ENCODE measurements at places on chromosomes 16 and 17. TPM values are rescaled to one million over a fixed set of nuclear protein-coding genes. Genes with fewer than 3 reads are reported as not detected.

TNS4 gene
- total RNA-seq, result not detected

GSG1L gene
- total RNA-seq, result not detected

PMP22 gene
- total RNA-seq, result 15.6 TPM

ITGAD gene
- not detected for total RNA-seq

NFATC2IP gene
- total RNA-seq, result 63.9 TPM

PSMC5 gene
- 170 TPM for total RNA-seq

KRT37 gene
- total RNA-seq, result not detected

TVP23A gene
- total RNA-seq, result 6.9 TPM

PYDC1 gene
- total RNA-seq, result not detected

GRCh38 chr17:46742565-46743270 lies 75.8 kb downstream of the WNT3 start:
- H3K27me3 ChIP-seq, result no peaks in the 10 kb centered on the region
- DNase-seq, result no peak
- no peak overlapping the region for H3K27ac ChIP-seq
- H3K4me1 ChIP-seq, result peaks cover 10% of the 10 kb centered on the region
- H3K4me3 ChIP-seq, result no peak overlapping the region

- no peak for DNase-seq
- H3K36me3 ChIP-seq, result no peaks in the 10 kb centered on the region
- H3K27ac ChIP-seq, result no peak overlapping the region
- H3K4me3 ChIP-seq, result no peak overlapping the region
- H3K27me3 ChIP-seq, result no peaks in the 10 kb centered on the region
These were observed 14.1 kb upstream of the G6PC1 start for GRCh38 chr17:42886283-42887176.

DNA sequence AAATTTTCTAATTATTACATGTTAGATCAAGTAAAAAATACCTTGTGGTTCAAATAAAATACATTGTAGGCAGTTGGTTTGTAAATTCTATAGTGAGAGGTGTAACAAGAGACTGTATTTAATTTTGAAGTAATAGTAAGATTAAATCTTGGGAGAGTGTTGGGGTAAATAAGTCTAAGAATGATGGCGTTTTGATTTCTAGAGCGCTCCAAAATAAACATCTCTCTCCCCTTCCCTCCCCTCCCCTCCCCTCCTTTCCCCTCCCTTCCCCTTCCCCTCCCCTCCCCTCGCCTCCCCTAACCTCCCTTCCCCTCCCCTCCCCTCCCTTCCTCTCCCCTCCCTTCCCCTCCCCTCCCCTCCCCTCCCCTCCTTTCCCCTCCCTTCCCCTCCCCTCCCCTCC lies 200.6 kb upstream of the EEF2KMT start:
- no peaks in the 10 kb centered on the region for H3K4me1 ChIP-seq
- no peak for DNase-seq
- no peak overlapping the region for H3K27ac ChIP-seq
- no peak overlapping the region for H3K4me3 ChIP-seq
- H3K36me3 ChIP-seq, result no peaks in the 10 kb centered on the region

DNA sequence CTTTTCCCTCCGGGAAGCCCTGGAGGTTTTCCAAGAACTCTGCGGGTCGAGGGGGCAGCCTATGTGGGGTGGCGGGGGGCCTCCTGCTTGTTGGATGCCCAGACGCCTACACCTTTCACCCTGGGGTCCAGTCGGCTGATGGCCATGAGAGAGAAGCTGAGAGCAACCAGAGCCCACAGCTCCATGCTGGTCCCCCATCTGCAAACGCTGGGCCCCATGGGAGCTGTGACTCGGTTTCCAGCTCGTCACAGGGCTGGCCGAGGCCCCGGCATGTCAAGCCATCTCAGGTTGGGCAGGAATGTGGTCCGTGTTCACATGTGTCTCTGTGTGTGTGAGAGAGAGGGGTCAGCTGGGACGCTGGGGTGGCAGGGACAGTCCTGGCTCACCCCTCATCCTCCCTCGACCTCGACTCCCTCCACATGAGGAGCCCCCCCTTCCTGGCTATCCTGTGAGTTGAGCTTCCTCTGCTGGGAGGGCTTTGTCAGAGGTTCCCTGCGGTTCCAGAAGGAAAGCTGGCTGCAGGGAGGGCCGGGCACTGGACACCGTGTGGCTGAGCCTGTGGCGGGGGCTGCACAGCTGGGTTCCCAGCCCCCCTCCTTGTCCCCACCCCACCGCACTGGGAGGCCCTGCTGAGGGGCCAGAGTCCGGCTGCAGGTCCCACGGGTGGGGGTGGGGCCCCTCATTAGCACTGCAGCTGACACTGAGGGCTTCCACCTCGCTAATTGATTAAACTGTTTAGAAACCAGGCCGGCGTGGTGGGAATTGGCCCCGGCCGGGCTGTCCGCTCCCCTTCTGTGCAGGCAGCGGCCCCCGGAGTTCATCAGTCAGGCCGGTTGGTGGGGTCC lies 19.1 kb downstream of the METRNL start:
- no peak for DNase-seq
- peaks cover 6% of the 10 kb centered on the region for H3K4me1 ChIP-seq
- H3K27ac ChIP-seq, result no peak overlapping the region
- no peak overlapping the region for H3K4me3 ChIP-seq
- H3K27me3 ChIP-seq, result no peaks in the 10 kb centered on the region

- no peak overlapping the region for H3K4me3 ChIP-seq
- no peak overlapping the region for H3K27ac ChIP-seq
- no peaks in the 10 kb centered on the region for H3K36me3 ChIP-seq
- H3K27me3 ChIP-seq, result no peaks in the 10 kb centered on the region
These were observed 39.8 kb upstream of the DNAH17 start for GRCh38 chr17:78616946-78617345.

GRCh38 chr16:85754413-85754812 lies 3.5 kb upstream of the C16orf74 start:
- H3K27ac ChIP-seq, result no peak overlapping the region
- no peaks in the 10 kb centered on the region for H3K36me3 ChIP-seq
- no peak overlapping the region for H3K4me3 ChIP-seq
- DNase-seq, result no peak
- H3K27me3 ChIP-seq, result peaks cover 44% of the 10 kb centered on the region

- no peaks in the 10 kb centered on the region for H3K36me3 ChIP-seq
- DNase-seq, result no peak
- peak overlapping the region; percentile 84 for H3K27ac ChIP-seq
- peaks cover 29% of the 10 kb centered on the region for H3K4me1 ChIP-seq
These were observed 864 bp upstream of the CTCF start for GRCh38 chr16:67561501-67561823.

GRCh38 chr17:80482058-80482318 lies 5.6 kb upstream of the NPTX1 start:
- H3K27ac ChIP-seq, result no peak overlapping the region
- no peak overlapping the region for H3K4me3 ChIP-seq
- no peaks in the 10 kb centered on the region for H3K36me3 ChIP-seq
- H3K27me3 ChIP-seq, result peaks cover 75% of the 10 kb centered on the region
- no peaks in the 10 kb centered on the region for H3K4me1 ChIP-seq
- no peak for DNase-seq

- H3K4me1 ChIP-seq, result no peaks in the 10 kb centered on the region
- no peak for DNase-seq
- H3K4me3 ChIP-seq, result no peak overlapping the region
These were observed 207.1 kb upstream of the ZFHX3 start for GRCh38 chr16:73255031-73255430.

- H3K4me3 ChIP-seq, result no peak overlapping the region
- no peak overlapping the region for H3K27ac ChIP-seq
- H3K27me3 ChIP-seq, result peaks cover 72% of the 10 kb centered on the region
- DNase-seq, result no peak
- H3K36me3 ChIP-seq, result no peaks in the 10 kb centered on the region
These were observed 34.3 kb downstream of the PCTP start for GRCh38 chr17:55785181-55785580.

- H3K4me3 ChIP-seq, result no peak overlapping the region
- DNase-seq, result no peak
- no peaks in the 10 kb centered on the region for H3K4me1 ChIP-seq
- no peak overlapping the region for H3K27ac ChIP-seq
- no peaks in the 10 kb centered on the region for H3K36me3 ChIP-seq
These were observed 55.8 kb upstream of the ADCY9 start for GRCh38 chr16:4172070-4172469.

GRCh38 chr16:87133112-87133850 lies 183.9 kb downstream of the C16orf95 start:
- peak overlapping the region; percentile 28 for H3K4me3 ChIP-seq
- H3K27me3 ChIP-seq, result peaks cover 11% of the 10 kb centered on the region
- H3K27ac ChIP-seq, result no peak overlapping the region
- peaks cover 51% of the 10 kb centered on the region for H3K4me1 ChIP-seq
- DNase-seq, result no peak

DNA sequence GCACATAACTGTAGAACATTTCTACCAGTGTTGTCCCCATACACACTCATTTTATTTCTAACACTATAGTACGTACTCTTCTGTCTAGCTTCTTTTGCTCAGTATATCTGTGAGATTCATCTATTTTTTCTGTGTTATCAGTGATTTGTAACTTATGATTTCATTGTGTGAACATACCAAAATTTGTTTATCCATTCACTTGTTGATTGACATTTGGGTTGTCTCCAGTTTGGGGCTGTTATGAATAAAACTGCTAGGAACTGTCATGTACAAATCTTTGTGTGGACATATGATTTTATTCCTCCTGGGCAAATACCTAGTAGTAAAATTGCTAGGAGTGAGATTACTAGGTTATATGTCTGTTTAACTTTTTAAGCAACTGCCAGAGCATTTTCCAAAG lies 9.6 kb downstream of the CYB5B start:
- H3K4me1 ChIP-seq, result peaks cover 4% of the 10 kb centered on the region
- H3K27ac ChIP-seq, result no peak overlapping the region

GRCh38 chr17:42276359-42276608 lies at the start of gene STAT5B:
Gene STAT5B, minus strand, starts transcription at chr17:42276391. Its CDS starts 44,264 bp downstream, at chr17:42232127.
- H3K4me3 ChIP-seq, result peak within 1 kb of the TSS; percentile 94
- H3K27me3 ChIP-seq, result no peaks in the 10 kb centered on the region

GRCh38 chr16:64617836-64618476 lies 503.9 kb downstream of the CDH11 start:
- no peaks in the 10 kb centered on the region for H3K27me3 ChIP-seq
- DNase-seq, result no peak
- H3K27ac ChIP-seq, result no peak overlapping the region
- peaks cover 3% of the 10 kb centered on the region for H3K4me1 ChIP-seq
- no peak overlapping the region for H3K4me3 ChIP-seq

DNA sequence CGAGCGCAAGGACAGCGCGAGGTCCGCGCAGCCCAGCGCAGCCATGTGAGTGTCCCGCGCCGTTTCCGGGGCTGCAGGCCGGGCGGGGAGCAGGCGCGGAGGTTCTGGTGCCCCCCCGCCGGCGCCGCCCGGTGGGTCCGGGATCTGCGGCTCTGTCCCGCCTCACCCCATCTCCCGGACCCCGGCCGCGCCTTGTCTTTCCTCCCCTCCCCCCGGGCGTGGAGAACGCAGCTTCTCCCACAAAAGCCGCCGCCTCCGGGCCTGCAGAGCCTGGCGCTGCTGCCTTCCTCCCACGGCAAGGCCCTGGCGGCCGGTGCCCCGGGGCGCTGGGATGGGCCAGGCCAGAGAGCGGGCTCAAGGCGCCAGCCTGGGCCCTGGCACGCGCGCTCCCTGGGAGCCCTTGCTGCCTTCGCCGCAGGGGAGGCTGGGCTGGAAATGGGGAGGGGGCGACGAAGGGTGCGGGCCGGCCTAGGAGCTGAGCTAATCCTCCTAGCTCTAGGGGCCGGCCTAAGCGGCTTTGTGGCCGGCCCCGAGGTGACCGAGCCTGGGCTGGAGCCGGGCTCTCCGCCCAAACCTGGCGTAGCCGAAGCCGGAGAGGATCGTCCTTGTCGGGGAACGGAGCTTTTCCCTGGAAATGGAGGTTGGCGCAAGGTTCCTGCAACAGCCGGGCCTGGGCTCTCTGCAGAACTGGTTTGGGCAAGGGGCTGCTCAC lies 397 bp downstream of the RIPOR1 start:
- DNase-seq, result peak; percentile 53
- H3K4me3 ChIP-seq, result peak overlapping the region; percentile 92
- peaks cover 17% of the 10 kb centered on the region for H3K27me3 ChIP-seq
- peak overlapping the region; percentile 81 for H3K27ac ChIP-seq
- H3K36me3 ChIP-seq, result no peaks in the 10 kb centered on the region
- H3K4me1 ChIP-seq, result peaks cover 27% of the 10 kb centered on the region

GRCh38 chr16:61413021-61413420 lies 623.2 kb downstream of the CDH8 start:
- H3K27me3 ChIP-seq, result no peaks in the 10 kb centered on the region
- H3K27ac ChIP-seq, result no peak overlapping the region
- H3K36me3 ChIP-seq, result peaks cover 3% of the 10 kb centered on the region
- DNase-seq, result peak; percentile 10
- H3K4me1 ChIP-seq, result peaks cover 18% of the 10 kb centered on the region

Data from neural crest cell (in vitro differentiated cells).